ENCODE measurements at places on chromosomes 7 and 10.

- DNase-seq, result no peak
Measured at GRCh38 chr7:43391518-43391917, 191.4 kb upstream of the STK17A start.

GRCh38 chr7:111802194-111802772 lies 240.0 kb upstream of the IMMP2L start:
- DNase-seq, result no peak

DNA sequence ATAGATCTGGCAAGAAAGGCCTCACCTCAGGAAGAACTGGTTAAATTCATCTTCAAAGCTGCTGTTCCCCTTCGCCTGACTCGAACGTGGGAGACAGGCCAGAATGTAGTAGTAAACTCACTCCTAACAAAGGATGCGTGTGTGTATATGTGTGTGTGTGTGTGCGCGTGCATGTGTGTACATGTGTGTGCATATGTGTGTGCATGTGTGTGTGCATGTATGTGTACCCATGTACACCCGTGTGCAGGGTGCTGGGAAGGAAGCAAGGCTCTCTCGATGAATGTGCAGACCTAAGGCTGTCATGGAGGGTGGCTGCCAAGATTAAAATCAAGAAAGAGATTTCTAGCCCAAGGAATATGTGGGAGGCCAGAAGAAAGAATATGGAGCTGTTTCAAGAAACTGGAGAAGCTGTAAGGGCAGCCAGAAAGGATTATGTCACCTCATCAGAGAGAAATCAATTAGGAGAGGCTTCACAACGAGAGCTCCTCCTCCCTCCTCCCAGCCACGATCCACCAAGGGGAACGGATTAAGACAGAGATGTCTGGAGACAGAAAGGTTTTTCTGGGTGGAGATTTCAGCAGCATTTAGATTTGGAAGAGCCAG lies 34.0 kb upstream of the LBX1 start:
- DNase-seq, result no peak

DNA sequence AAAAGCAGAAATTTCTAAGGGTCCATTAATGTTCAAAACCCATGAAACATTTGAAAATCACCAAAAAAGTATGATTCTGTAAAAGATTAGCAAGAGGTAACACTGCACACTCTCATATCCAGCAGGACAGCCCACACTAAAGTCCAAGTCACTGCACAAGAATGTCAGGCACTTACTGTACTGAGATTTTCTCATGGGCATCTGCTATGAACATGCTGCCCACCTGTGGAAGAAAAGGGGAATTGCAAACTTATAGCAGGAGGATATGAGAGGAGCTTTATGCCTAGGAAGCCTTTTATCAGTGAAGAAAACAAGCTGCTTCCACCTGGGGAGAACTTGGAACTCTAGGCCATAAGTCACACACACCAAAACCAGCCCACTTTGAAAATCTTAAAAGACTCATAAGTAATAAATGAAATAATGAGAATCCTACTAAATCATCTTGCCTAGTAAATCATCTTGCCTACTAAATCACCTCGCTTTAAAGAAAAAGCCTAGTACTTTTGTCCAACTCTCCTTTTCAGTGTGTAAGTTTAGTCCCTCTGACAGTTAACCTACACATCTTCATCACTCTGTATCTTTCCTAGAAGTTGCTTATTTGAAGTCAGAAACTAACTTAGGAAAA lies 46.1 kb downstream of the ARMH3 start:
- DNase-seq, result peak; percentile 85

GRCh38 chr10:3825862-3826351 lies 40.9 kb upstream of the KLF6 start:
- no peak for DNase-seq

DNA sequence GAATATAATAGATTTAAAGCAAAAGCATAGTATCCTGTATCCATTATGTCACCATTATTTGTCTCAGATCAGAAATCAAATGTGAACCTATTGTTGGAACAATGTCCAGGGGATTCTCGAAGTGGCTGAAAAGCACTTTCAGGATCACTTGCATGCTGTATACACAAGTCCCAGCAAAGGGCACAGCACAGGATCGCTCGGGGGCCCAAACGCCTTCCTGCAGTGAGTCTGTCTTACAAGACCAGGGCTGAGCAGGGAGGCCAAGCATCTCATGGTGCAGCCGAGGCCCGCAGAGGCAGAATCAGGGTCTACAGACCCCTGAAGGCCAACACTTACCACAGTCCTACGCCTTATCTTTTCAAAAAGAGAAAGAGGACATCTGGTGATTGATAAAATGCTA lies 92.3 kb downstream of the TNS3 start:
- no peak for DNase-seq

DNA sequence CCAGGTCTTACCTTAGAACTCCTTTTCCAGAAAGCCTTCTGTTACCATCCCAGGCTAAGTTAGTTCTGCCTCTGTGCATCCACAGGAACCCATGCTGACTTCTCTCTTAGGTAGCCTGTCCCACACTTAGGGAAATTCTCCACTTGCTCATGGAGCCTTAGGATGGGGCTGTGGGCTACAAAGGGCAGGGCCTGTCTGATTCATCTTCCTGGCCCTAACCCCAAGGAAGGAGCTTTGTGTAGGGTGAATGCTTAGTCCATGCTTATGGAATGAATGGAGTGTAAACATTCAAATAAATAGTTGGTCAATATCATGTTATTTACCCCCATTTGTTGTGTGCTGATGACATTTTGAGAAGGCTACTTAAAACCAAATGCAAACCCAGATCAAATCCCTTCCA lies 54.7 kb downstream of the EMX2 start:
- DNase-seq, result no peak

GRCh38 chr10:16993186-16993585 lies 136.4 kb downstream of the CUBN start:
- no peak for DNase-seq

DNA sequence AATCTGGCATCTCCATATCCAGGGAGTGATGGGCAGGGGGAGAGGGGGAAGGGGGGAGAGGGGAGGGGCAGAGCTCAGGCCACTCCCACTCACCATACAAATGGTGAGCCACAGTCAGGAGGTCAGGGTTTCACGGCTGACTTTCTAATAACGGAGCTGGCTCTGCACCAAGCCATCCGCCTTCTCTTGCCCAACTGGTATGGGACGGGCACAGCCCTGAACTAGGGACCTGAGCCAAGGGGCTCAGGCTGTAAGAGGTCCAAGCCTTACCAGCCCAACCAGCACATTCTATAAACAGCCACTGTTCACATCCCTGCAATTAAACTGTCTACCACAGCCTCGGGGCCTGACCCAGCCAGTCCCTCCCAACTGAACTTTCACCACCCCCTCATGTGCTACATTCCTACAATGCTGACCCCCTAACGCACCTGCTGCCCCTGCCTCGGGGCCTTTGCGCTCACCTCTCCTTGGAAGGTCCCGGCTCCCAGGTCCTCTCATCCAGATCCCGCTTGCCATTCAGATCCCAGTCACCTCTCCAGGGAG lies 32.5 kb downstream of the RGS10 start:
- no peak for DNase-seq

DNA sequence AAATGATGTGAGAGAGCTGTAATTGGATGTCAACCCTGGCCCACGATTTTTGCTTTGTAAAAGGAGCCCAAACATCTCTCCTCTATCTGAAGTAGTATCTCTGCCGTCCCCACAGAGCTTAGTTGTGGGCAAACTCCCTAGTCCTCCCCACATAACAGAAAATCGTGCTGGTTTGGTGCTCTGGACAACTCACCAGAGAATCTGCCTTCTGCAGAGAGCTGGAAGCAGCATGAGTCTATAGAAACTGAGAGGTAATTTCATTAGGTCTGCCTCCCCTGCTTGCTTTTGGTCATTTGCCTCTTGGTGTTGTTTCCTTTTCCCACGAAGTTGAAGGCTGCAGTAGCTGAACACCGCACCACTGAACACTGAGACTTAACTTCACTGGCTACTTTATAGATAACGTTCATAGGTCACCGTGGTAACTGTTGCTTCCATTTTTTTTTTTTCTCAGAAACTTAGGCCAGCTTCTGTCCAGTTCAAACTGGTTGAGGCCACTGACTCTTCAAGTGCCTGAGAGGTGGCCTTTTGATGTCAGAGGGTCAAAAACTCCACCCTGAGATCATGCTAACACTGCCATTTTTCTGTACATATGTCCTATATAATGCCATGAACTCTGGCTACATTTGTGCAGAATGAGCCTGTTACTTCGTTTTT lies 3.3 kb upstream of the CDCA7L start:
- no peak for DNase-seq

DNA sequence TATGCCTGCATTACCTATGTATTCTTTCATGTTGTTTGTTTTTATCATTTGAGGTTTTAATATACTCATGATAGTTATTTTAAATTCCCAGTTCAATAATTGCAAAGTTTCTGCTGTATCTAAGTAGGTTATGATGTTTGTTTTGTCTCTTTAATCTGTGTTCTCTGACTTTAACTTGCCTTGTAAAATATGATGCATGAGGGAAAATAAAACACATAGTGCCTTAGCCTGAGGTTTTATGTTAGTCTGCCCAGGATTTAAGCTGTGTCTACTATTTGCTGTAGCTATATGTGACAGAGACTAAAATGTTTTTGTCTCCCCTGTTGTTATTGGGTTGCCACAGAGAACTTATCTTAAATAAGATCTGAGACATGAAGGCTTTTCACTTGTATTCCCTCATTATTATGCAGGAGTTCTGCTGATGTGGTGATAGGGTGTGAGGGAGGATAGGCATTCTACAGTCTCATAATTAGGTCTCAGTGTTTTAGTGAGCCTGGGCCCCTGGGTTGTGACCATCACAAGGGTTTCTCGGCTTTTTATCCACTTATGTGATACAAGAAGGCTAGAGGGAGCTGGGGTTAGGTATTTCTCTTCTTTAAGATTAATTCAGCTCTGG lies 582.5 kb downstream of the CNTNAP2 start:
- no peak for DNase-seq
